ENCODE measurements at places on chromosomes 11 and 22.

- no peak for DNase-seq
Observed at GRCh38 chr22:49894322-49895054, 23.8 kb downstream of the ALG12 start.

DNA sequence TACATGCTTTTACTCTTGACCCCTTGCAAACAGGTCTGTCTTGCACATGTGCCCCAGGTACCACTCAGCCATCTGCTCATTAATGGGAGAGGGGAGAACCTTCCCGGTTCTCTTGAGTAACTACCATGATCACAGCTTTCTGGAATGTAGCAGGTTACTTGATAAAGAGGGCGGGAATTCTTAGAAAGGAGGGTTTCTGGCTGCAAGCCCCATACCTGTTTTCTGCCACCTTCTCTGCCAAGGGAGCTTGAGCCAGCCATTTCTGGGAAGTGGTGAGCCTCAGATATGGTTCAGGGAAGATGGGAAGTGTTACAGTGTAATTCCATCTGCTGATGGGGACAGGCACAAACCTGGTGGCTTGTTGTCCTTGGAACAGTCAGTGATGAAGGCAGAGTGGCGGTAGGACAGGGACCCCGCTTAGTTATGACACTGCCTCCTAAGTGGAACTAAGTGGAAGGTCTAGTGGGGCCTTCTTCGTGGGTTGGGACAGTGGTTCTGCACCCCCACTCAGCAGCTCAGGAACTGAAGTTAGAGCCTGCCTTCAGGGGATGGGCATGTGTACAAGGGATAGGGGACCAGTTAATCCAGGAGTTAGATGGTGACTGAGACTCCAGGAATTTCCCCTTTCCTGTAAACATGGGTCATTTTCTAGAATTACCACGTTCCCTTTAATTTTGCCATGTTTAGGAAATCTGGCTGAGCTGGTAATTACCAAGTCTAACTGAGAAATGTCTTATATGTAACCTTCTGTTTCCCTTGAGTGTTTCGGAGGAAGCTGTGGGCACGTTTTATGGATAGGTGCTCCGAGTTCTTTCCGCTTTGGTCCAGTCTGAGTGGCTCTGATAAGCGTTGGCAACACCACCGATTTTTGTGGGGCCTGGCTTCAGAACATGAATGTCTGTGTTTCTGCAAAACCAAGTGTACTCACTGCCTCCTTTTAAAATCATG lies 35.3 kb downstream of the BCR start:
- DNase-seq, result no peak

GRCh38 chr22:44361391-44362126 lies 48.8 kb upstream of the SHISAL1 start:
- no peak for DNase-seq

DNA sequence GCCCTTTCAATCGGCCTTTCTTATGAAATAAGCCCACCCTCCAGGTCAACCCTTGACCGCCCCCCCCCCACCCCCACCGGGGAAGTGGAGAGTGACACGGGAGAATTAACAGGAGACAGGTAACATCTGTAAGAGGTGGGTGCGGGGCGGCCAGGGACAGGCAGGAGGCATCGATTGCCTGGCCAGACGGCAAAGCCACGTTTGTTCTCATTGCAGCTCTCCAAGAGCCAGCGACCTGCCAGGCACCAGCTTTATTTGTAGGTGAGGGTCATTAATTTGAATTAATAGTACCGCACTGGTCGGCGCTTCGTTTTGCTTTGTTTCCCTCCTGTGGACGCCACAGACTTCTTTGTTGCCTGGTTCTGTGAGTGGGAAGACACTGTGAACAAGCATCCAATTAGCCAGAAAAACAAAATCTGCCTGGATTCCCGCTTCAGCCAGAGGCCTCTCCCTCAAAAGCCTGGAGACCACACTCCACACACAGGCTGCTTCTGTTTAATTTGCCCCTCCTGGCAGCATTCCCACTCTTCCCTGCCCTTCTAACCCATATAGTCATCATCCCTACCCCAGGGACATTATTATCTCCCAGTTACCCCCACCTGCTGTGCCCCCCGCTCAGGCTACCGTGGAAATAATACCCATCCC lies 104.5 kb upstream of the OPCML start:
- no peak for DNase-seq

DNA sequence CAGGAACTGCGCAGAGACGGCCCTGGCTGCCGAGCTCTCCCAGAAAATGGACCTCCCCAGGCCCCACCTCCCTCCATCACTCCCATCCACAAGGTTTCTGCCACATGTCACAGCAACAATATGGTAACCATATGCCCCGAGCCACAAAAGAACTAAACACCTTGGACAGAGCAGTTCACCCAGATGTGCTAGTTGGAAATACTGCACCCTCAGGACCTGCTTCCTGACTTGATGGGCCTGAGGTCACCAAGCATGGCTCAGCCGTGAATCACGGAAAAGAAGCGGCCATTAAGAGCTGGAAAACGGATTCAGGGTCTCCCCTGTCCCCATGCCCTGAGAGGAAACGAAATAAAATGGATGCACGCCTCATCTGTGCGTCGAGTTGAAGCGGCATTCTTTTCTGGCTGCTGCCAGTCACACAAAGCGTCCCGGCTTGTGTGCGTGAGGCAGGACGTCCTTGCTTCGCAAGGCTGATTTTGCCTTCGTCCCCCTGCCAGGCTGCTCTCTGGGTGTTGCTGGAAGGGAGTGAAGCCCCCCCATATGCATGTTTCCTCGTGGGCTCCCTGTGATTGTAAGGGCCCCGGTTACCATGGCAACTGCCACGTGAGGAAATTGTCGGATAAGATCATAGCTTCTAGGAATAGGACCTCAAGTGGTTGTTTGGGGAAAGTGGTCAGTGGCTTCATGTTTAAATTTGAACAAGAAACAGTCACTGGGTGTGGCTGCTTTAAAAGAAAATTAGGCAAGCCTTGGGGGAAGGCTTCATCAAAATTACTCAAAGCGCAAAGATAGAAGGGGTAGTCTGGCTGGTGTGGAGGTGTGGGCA lies 51.7 kb downstream of the FLI1 start:
- no peak for DNase-seq

GRCh38 chr11:105208019-105208418 lies 68.5 kb upstream of the CARD18 start:
- no peak for DNase-seq

GRCh38 chr11:17763244-17763643 lies 28.7 kb downstream of the KCNC1 start:
- DNase-seq, result no peak

- DNase-seq, result no peak
Observed at GRCh38 chr11:43987384-43988039, 45.1 kb downstream of the C11orf96 start.

- no peak for DNase-seq
Observed at GRCh38 chr11:83852775-83853442, 566.7 kb upstream of the CCDC90B start.
